ENCODE measurements at places on chromosomes 7 and 10.

DNA sequence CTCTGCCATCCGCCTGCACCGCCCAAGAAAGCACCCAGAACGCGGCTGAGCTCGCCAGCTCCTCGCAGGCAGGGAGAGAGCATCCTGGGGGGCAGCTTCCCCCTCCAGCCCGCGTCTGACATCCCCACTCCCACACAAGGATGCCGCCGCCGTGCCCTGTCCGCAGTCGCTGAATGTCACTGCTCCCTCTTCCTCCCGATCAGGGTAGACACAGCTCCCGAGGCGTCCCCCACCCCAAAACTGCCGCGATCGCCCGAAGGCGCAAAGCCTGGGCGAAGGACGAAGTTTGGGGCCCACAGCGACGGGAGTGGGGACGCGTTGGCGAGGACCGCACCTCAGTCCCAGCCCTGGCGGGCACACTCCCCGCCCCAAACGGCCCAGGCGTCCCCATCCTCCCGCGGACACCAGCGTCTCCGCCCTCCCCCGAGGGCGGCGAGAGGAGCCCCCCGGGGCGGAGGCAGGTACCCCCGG, 1.5 kb upstream of the KAT6B start:
- no peak for DNase-seq

- no peak for DNase-seq
Observed at GRCh38 chr7:107538001-107538400, 25.7 kb downstream of the COG5 start.

DNA sequence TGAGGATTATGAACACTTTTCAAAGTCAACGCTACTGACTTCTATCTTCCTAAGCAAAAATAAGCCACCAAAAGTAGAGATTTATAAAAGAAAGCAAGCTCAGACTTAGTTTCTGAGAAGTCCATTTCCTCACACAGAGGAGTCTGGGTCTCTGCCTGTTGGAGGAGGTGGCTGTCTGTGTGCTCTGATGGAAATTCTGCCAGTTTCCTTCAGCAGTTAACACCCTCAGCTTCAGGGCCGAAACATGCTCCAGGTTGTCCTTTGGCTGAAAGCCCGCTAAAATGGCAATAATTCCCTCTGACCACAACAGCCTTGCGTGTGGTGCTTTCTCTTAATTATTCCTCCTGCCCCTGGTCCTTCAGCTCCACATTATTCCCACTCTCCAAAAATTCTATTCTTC, 127.8 kb upstream of the LAMB4 start:
- no peak for DNase-seq

DNA sequence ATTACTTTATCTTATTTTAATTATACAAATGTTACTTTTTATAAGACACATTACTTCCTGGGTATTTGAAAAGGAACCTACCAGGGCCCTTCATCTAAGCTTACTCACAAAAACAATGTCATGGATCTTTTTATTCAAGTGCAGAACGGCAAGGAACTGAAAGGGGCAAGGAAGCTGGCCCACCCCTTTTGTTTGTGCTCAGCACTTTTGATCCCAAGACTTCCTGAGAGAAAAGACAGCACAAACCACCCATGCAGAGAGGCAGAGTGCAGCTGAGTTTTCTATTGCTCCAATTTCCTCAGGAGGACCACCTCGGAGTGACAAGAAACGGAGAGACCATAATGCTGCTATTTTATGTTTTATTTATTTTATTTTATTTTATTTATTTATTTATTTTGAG, 232.0 kb upstream of the NRP1 start:
- DNase-seq: no peak

DNA sequence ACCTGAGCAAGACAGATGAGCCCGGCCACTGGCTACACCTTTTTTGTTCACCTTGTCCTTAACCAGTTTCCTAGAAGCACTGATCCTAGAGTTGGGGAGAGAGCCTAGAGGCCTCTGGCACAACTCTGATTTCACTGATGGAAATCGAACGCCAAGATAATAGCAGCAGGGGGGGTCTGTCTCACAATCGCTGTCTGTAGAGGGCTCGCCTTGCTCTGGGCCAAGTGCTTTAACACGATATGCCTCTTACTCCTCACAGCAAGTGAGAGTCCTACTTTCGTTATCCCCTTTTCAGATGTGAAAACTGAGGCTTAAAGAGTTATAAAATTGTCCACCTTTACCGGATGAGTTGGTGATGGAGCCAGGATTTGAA, 472 bp downstream of the RASSF4 start:
- no peak for DNase-seq

DNA sequence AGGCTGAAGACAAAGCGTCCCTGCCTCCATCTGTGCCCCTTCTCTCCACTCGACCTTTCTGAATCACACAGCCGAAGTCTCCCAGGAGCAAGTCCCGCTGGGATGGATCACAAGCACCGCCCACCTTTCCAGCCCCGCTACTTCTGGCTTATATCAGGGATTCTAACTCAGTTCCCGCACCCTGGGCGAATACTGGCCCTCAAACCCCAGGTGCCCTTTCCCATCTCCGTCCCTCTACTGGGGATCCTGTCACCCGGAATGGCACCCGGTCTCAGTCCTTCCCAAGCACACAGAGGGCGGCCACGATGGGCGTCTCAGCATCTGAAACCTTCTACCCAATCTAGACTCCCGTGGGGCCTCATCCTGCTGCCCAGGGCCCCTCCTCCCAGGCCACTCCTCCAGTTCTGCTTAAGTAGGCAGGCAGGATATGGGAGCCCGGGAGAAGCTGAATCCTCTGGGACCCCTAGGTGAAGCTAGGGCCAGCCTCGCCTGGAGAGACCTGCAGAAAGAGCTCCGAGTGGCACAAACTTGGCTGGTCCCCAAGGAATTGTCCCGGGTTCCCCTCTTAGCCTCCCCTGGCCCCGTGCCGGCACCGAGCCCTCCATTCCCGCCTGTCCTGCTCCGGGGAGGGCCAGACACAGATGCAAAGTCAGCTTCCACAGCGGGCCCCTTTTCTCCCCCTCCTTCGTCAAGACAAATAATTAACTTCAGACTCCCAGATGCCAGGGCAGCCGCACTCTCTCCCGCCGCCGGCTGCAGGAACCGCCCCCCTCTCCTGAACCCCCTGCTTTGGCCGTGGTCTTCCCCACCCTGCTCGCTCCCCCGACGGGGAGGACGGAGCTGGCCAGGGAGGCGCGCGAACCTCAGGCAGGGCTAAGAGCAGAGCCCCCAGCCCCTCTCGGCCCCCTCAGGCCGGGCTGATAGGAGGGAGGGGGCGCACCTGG, 612 bp downstream of the KCP start:
- no peak for DNase-seq

DNA sequence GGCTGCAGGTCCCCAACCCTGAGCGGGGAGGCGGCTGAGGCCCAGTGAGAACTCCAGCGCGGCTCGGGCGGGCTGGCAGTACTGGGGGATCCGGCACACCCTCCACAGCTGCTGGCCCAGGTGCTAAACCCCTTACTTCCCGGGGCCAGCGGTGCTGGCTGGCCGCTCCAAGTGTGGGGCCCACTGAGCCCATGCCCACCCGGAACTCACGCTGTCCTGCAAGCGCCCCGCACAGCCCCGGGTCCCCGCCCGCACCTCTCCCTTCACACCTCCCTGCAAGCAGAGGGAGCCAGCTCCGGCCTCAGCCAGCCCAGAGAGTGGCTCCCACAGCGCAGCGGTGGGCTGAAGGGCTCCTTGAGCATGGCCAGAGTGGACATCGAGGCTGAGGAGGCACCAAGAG, 25.0 kb downstream of the RNF133 start:
- DNase-seq: no peak

DNA sequence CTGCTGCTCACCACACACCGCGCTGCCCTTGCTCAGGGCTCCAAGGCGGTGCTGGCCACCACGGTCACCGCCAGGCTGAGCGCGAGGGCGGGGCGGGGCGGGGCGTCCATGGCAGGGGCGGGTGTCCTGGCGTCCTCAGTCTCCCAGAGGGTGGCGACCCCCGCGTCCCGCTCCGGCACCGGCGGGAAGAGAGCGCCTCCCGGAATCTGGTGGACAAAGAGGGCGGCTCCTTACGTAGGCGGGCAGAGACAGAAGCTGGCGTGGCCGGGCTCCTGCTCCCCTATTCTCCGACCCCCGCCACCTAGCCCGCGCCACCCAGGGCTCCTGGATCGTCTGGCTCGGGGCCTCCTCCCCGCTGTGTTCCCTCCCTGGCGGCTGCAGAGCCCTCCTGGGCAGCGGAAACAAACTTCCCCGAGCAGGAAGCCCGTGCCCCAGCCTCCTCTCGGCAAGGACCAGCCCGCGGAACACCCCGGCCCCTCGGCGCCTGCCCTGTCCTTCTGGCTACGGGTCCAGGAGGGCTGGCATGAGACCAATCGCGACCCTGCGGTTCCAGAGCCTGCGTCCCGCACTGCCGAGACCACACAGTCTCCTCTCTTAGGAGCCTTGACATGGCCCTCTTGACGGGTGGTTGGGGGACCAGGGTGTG, 133.8 kb upstream of the ZNF92 start:
- DNase-seq: no peak

GRCh38 chr7:105691082-105691679, 109.9 kb upstream of the EFCAB10 start:
- peak; percentile 78 for DNase-seq

DNA sequence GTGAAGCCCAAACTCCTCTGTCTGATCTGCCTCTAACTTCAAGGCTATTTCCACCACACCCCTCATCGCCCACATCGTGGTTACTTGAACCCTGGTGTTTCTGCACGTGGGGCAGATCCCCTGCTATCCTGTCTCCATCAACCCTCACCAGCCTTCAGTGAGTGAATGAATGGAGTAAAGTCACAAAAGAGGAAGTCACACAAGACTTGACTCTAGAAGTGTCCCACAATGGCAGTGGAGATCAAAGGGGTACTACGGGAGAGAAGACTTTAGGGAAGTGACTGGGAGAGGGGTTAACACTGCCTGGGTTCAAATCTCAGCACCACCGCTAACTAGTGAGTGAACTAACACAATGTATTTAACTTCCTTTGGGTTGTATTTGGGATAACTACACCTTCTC, 85.9 kb downstream of the COBL start:
- no peak for DNase-seq

- DNase-seq: no peak
Observed at GRCh38 chr7:43785420-43785819, 26.9 kb downstream of the BLVRA start.

DNA sequence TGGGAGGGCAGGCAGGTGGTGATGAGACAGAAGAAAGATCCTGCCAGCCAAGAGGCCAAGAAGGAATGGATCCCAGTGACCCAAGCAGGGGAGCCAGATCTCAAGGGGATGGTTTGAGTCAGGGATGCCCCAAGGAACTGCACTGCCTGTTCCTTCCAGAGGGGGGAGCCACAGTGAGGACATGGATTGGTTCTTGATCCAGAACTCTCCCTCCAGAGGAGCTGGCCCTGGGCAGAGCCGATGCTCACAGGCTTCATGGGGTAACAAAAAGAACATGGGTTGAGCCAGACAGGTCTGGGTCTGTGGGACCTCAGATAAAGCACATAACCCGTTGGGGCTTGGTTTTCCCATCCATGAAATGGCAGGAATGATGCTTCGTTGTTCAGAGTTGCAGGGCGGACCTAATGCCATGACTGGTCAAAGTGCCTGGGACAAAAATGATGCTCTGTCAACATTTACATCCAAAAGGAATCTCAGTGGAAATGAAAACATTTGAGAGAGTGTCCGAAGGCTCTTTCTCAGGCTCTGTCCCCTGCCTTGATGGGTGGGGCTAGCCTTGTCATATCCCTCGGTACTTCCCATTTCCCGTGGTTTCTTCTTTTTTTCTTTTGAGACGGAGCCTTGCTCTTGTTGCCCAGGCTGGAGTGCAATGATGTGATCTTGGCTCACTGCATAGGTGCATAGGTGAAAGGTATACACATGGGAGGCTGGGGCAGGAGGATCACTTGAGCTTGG, 4.7 kb upstream of the DENND2A start:
- DNase-seq: peak; percentile 53

DNA sequence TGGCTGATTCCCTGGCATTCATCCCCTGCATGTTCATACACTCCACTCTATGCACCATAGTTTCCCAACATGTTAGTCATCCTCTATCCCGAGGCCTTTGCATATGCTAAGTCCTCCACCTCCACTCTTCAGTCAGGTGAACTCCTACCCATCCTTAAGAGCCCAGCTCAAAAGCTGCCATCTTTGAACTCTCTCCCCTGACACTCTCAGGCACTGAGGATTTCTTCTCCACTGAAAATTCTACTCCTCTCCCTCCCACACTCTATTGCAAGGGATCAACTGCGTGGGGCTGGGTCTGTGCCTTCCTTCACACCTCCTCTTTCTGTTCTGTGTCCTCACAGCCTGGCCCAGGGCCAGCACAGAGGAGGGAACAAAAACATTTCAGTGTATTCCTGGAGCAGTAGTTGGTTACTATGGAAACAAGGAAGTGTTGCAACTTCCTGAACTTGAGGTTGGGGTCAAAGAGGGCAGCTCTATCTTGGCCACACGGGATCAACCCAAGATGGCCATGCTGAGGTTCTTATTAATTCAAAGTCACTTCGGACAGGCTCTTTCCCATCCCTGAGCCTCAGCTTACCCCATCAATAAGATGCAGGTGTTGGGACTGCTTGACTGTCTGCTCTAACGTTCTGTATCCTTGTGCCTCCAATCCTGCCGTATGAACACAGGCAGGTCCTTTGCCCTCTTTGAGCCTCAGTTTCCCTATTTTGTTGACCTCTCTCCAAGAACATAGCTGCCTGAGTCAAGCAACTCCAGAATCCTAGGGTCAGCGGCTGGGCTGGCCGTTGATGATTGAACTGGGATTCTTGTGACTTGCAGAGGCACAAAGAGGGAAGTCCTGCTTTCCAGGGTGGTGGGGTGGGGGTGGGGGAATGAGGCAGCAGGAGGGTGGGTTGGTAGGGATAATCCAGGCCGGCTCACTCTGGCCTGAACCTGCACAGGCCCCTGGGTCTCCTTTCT, 15.5 kb downstream of the ZMIZ1 start:
- no peak for DNase-seq

GRCh38 chr10:49117376-49118070, 2.2 kb upstream of the VSTM4 start:
- no peak for DNase-seq

GRCh38 chr10:50625649-50626132, 1.9 kb upstream of the SGMS1 start:
- no peak for DNase-seq

DNA sequence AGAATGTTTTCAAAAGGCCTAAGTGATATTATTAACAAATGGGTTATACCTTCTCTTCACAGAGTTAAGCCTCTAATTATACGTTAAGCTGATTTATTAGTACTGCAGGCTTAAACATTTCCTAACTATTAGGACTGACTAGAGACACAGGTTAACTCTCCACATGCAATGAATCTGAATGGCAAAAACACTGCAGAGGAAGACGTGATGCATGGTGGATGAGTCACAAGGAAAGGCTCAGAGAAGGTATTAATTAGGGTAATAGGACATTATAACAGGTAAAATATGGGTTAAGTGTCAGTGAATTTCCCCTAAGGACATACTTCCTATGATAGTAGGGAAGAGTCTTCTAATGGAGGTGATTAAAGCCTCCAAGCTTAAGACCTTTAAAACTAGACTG, 24.7 kb upstream of the SEM1 start:
- no peak for DNase-seq

GRCh38 chr7:157704365-157704764, 367.6 kb downstream of the DNAJB6 start:
- peak; percentile 2 for DNase-seq

- DNase-seq: no peak
Observed at GRCh38 chr7:101087334-101088068, 2.2 kb downstream of the TRIM56 start.
